ENCODE measurements at places on chromosomes 4 and X.

DNA sequence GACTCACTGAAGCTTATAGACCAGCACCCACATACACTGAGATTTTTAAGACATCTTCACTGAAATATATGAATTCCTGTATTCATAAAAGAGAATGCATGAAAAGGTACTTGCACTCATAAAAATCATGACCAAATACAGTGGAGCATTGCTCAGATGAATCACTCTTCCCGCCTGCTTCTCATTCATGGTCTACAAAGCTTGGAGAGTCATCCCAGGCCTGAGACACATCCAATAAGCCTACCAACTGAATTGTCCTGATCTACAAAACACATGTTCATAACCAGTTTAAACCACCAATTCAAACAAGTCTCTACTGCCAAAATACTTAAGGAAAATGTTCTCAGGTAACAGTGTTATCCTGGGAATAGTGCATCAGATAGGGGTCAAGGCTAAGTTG lies 38.1 kb downstream of the PROM1 start:
- no peak overlapping the region for H3K27ac ChIP-seq
- peaks cover 2% of the 10 kb centered on the region for H3K27me3 ChIP-seq
- DNase-seq, result no peak

DNA sequence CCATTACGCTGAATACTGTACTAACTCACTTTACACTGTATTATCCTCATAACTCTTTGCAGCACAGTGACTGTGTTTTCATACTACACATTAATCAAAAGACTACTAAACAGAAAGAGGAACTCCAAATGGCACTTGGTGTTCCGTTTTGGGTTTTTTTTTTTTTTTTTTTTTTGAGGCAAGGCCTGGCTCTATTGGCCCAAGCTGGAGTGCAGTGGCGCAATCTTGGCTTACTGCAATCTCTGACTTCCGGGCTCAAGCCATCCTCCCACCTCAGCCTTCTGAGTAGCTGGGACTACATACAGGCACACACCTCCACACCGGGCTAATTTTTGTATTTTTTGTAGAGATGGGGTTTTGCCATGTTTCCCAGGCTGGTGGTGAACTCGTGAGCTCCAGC lies 10.7 kb downstream of the KLHL8 start:
- DNase-seq, result no peak
- no peaks in the 10 kb centered on the region for H3K27me3 ChIP-seq
- no peaks in the 10 kb centered on the region for H3K4me1 ChIP-seq
- no peak overlapping the region for H3K4me3 ChIP-seq

DNA sequence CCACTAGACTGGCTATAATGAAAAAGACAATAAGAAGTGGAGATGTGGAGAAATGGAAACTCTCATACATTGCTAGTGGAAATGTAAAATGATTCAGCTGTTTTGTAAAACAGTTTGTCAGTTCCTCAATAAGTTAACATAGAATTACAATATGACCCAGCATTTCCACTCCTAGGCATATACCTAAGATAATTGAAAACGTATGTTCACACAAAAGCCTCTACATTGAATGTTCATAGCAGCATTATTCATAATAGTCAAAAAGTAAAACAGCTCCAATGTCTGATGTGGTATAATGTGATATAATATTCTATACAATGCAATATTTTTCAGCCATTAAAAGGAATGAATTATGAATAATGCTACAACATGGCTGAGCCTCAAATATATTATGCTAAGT lies 10.2 kb downstream of the EDA start:
- no peak overlapping the region for H3K4me3 ChIP-seq
- H3K27me3 ChIP-seq, result no peaks in the 10 kb centered on the region
- H3K4me1 ChIP-seq, result no peaks in the 10 kb centered on the region
- H3K36me3 ChIP-seq, result no peaks in the 10 kb centered on the region

DNA sequence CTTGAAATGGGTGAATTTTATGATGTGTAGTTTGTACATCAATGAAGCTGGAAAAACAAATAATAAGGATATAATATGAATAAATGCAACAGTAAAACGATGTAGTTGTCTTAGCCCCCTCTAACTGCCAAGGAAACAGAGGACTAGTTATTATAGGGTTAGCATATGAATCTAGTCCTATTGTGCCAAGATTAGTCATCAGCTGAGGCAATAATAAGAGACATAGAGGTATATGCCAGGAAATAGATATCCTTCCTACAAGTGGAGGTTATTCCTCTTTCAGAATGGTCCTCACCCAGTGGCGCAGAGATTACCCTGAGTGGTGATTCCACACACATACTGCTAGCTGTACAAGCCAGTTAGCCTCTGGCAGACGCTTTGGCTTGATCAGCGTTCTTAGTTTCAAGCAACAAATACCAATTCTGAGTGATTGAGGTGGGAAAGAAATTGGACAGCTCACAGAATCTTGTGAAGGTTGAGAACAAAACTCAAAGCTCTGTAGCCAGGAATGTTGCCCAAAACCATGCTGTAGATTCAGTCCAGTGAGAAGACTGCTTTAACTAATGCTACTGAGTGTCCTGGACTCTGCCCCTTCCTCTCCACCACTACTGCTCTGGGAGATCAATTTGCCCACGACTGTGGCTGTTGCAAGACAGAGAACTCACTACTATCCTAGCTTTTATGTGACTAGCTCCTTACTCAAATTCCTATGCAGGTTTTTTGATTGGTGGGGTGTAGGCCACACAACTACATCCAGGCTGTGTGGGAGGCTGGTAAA lies 27.0 kb upstream of the ZNF280C start:
- H3K4me1 ChIP-seq, result no peaks in the 10 kb centered on the region
- H3K4me3 ChIP-seq, result no peak overlapping the region
- no peak for DNase-seq
- no peaks in the 10 kb centered on the region for H3K27me3 ChIP-seq
- H3K27ac ChIP-seq, result no peak overlapping the region
- H3K36me3 ChIP-seq, result no peaks in the 10 kb centered on the region

- H3K4me3 ChIP-seq, result no peak overlapping the region
- no peak overlapping the region for H3K27ac ChIP-seq
- DNase-seq, result no peak
- no peaks in the 10 kb centered on the region for H3K36me3 ChIP-seq
- no peaks in the 10 kb centered on the region for H3K27me3 ChIP-seq
Measured at GRCh38 chr4:27616166-27616565, 755.5 kb downstream of the STIM2 start.

DNA sequence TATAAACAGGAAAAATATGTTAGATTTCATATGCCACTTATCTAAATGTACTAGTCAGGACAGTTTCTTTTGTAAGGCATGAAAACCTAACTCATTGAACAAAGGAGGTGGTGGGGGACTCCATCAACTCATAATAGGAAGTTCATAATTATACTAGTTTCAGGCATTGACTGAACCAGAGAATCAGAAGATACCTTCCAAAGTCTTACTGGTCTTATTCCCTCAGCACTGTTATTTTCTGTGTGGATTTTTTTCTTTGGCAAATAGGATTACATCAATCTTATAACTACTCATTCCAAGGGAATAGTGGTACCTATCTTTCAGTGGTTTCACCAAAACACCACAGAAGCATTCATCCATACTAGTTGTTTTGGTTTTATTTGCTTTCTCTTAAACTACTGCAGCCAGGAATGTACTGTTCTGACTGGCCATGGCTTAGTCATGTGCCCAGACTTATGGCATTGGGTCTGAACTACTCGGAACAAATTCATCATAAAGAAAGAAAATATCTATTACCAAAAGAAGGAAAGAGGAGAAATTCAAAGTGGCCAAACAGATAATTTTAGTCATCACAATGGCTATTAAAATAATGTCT lies 273.9 kb downstream of the ARAP2 start:
- H3K4me3 ChIP-seq, result no peak overlapping the region
- DNase-seq, result no peak
- no peak overlapping the region for H3K27ac ChIP-seq
- H3K36me3 ChIP-seq, result no peaks in the 10 kb centered on the region

DNA sequence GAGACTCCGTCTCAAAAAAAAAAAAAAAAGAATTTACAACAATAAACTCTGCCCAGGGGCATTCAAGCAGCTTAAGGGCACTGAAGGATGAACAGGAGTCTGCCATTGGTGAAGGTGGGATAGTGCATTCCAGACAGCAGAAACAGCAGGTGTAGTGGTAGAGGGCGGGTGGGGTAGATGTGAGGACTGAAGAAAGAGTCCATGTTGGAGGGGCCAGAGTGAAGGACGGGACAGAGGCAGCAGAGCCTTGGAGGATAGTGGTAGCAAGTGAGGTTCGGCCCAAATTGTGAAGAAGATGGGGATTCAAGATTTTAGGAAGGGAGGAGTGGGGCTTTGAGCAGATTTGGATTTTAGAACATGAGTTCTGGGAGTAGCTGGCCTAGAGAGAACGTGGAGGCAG lies 75.7 kb downstream of the MED28 start:
- no peak overlapping the region for H3K4me3 ChIP-seq
- DNase-seq, result no peak
- no peak overlapping the region for H3K27ac ChIP-seq
- H3K36me3 ChIP-seq, result no peaks in the 10 kb centered on the region
- no peaks in the 10 kb centered on the region for H3K27me3 ChIP-seq

GRCh38 chr4:2848449-2848848 lies 4.8 kb downstream of the ADD1 start:
- H3K27me3 ChIP-seq, result no peaks in the 10 kb centered on the region
- H3K4me1 ChIP-seq, result peaks cover 27% of the 10 kb centered on the region
- no peak for DNase-seq
- H3K27ac ChIP-seq, result no peak overlapping the region
- no peaks in the 10 kb centered on the region for H3K36me3 ChIP-seq
- no peak overlapping the region for H3K4me3 ChIP-seq

DNA sequence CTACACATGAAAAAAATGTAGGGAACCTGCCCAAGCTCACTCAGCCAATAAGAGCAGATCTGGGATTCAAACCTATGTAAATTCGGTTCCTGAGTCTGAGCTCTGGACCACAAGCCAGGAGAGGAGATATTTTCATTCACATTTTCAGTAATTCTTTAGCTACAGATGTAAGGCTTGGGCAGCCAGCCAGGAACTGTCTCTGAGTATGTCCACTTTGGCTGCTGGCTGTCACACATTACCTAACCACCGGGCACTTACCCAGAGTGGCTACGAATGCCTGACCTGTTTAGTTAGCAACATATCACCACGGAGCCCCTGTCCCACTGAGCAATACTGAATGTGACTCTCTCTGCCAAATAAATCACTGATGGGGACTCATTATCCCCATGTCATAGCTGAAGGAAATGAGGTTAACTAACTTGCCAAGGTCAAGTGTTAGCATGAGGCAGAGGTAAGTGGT lies 15.3 kb downstream of the USP46 start:
- no peaks in the 10 kb centered on the region for H3K27me3 ChIP-seq
- no peak for DNase-seq
- no peak overlapping the region for H3K27ac ChIP-seq

DNA sequence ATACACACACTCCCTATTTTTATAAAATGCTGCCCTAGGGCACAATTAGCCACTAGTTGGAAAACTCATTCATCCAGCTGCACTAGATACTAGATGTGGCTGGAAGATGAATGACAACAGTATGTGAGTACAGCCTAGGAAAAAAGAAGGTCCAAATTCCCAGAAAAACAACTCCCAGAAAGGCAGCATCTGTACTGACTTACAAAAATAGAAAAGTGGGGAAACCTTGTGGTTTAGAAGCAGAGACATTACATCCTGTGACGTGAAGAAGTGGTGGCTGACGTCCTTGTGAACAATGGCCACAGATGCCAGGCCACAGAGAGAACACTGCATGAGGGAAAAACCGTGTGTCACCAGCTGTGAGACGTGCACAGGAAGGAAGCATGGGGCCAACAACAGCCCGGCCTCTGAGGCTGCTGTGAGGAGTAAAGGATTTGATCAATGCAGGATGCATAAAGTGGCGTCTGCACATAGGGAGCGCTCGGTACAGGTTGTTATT lies 81.2 kb downstream of the SPRY1 start:
- no peaks in the 10 kb centered on the region for H3K4me1 ChIP-seq
- H3K27me3 ChIP-seq, result no peaks in the 10 kb centered on the region
- H3K4me3 ChIP-seq, result no peak overlapping the region
- peak; percentile 32 for DNase-seq

DNA sequence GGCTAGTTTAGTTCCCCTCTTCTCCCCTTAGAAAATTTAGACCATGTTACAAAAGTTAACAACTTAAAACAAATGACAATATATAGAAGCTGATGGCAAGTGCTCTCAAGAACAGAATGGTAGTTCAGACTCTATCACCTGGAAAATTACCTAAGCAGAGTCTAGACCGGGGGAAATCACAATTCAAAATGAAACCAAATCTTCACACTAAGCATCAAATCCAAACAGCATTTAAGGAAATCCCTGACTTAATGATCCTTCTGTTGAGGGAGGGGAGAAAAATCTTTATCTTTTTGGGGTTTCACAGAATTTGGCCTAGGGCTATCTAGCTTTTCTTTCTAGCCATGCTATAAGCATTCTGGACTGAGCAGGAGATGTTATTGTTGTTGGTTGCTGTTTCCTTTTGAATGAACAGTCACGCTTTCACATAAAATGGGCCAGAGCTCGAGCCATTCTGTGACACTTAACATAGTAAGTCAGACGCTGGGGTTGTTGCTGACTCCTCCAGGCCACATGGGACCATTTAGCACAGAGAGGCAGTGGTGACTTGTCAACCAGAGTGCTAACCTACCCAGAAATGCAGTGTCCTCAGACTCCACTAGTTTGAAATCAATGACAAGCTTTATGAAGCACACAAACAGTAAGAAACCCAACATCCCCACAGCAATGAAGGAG lies 16.0 kb upstream of the LSM6 start:
- H3K4me3 ChIP-seq, result no peak overlapping the region
- H3K36me3 ChIP-seq, result no peaks in the 10 kb centered on the region
- H3K27ac ChIP-seq, result no peak overlapping the region
- no peaks in the 10 kb centered on the region for H3K4me1 ChIP-seq
- DNase-seq, result no peak

GRCh38 chr4:17182888-17183287 lies 284.4 kb upstream of the LDB2 start:
- no peak overlapping the region for H3K4me3 ChIP-seq
- DNase-seq, result no peak
- no peaks in the 10 kb centered on the region for H3K36me3 ChIP-seq

DNA sequence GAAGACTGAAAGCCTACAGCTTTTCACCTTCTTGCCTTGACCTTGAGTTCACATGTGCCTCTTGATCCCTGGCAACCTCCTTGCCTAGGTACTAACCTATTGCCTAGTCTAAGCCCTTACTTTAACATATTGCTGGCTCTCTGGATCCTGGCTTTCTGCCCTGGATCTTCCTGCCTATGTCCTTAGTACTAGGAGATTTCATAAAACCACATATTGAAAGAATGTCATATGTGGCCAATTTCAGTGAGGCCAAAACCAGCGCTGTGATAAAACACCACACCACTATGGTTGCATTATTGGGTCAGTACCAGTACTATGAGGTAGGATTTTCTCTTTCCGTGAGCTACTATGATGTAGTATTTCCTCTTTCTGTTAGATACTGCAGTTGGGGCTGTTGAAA lies 80.4 kb downstream of the CT47B1 start:
- no peak overlapping the region for H3K4me3 ChIP-seq
- H3K4me1 ChIP-seq, result no peaks in the 10 kb centered on the region
- H3K27ac ChIP-seq, result no peak overlapping the region
- no peak for DNase-seq
- no peaks in the 10 kb centered on the region for H3K36me3 ChIP-seq
- no peaks in the 10 kb centered on the region for H3K27me3 ChIP-seq

GRCh38 chr4:140103676-140104075 lies 50.3 kb downstream of the MAML3 start:
- H3K4me1 ChIP-seq, result peaks cover 8% of the 10 kb centered on the region
- no peak overlapping the region for H3K27ac ChIP-seq
- H3K27me3 ChIP-seq, result no peaks in the 10 kb centered on the region

All from effector memory CD4-positive, alpha-beta T cell (primary cell).